Mesendoderm (in vitro differentiated cells): ENCODE measurements at places on chromosomes 6 and 20.

DNA sequence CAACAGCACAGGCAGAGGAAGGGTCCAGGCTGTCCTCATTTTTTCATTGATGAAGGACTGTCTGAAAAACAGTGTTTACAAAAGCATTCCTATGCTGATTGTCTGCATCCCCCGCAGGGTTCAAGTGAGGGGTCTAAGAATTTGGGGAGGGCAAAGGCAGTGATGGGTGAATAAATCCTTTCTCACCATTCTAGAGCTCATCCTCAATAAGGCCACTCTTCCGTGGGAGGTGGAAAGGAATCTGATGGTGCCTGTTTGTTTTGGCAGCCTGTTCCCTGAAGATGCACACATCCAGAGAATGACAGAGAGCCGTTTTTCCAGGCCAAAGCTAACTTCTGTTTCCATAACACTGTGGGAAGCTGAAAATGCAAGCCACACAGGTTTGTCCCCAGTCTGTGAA is 164.5 kb downstream of the MOXD1 start:
- H3K4me3 ChIP-seq: no peak overlapping the region
- no peaks in the 10 kb centered on the region for H3K4me1 ChIP-seq
- peak; percentile 87 for DNase-seq
- peak overlapping the region; percentile 55 for H3K27ac ChIP-seq
- H3K36me3 ChIP-seq: no peaks in the 10 kb centered on the region

- no peak for DNase-seq
- H3K27ac ChIP-seq: no peak overlapping the region
- no peak overlapping the region for H3K4me3 ChIP-seq
- peaks cover 10% of the 10 kb centered on the region for H3K4me1 ChIP-seq
- H3K36me3 ChIP-seq: no peaks in the 10 kb centered on the region
Measured at GRCh38 chr6:41175084-41175483, 12.2 kb upstream of the TREM2 start.

GRCh38 chr6:53048431-53049195 is 16.6 kb upstream of the FBXO9 start:
- no peaks in the 10 kb centered on the region for H3K27me3 ChIP-seq
- no peak overlapping the region for H3K4me3 ChIP-seq
- no peak for DNase-seq
- H3K27ac ChIP-seq: no peak overlapping the region
- H3K36me3 ChIP-seq: no peaks in the 10 kb centered on the region

DNA sequence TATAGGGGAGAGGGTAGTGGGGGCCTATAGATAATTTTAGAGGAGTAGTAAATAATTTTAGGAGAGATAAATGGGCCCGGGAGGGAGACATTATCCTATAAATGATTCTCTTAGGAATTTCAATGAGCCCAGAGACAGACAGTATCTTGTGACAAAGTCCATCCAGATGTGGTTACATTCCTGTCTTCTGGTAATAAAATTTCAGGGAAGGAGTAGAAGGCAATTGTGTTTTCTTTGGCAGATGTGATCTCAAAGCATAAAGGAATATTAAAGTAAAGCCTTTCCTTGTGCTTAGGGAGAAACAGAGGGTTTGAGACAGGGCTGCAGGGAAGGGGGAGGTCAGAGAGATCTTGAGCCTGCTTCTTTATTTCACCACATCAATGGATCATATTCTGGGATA is 979.8 kb upstream of the GJE1 start:
- no peaks in the 10 kb centered on the region for H3K27me3 ChIP-seq
- H3K4me3 ChIP-seq: no peak overlapping the region
- H3K4me1 ChIP-seq: no peaks in the 10 kb centered on the region
- no peak for DNase-seq
- H3K27ac ChIP-seq: no peak overlapping the region

DNA sequence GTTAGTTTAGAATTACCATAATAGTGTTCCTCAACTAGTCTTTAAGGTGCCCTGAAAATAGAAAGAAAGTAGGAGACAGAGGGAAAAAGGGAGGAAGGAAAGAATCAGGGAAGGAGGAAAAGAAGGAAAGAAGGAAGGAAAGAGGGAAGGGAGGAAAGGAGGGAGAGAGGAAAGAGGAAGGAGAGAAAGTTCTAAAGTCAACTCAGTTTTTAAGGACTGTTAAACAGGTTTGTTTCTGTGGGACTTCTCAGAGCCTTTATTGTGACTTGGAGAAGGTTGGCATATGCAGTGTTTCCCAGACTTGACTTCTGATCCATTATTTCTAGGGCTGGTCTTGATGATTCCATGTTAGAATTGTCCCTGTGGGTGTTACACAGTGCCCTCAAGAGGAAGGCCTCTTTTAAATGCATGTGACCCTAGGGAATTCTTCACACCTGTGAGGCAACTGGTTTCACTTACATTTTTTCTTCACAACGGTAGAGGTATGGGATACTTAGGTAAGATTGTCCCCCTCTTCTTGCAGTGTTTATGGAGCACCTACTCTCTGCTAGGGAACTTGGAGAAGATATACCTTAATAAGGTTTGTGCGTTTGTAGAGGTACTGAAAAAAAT is 132.7 kb upstream of the GMDS start:
- H3K4me1 ChIP-seq: no peaks in the 10 kb centered on the region
- DNase-seq: peak; percentile 61
- no peak overlapping the region for H3K27ac ChIP-seq

DNA sequence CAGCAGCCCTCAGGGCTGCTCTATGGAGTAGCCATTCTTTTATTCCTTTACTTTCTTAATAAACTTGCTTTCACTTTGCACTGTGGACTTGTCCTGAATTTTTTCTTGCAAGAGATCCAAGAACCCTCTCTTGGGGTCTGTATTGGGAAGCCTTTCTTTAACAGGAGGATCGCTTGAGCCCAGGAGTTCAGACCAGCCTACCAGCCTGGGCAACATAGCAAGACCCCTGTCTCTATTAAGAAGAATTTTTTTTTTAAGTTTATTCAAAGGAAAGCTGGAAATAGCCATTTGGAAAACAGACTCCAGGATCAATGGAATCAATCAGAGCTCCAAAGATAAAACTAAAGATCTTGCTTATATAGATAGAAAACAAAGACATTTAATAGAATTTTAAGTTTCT is 29.1 kb downstream of the OR2B2 start:
- H3K36me3 ChIP-seq: no peaks in the 10 kb centered on the region
- H3K27ac ChIP-seq: no peak overlapping the region
- DNase-seq: no peak
- H3K27me3 ChIP-seq: no peaks in the 10 kb centered on the region
- no peak overlapping the region for H3K4me3 ChIP-seq

DNA sequence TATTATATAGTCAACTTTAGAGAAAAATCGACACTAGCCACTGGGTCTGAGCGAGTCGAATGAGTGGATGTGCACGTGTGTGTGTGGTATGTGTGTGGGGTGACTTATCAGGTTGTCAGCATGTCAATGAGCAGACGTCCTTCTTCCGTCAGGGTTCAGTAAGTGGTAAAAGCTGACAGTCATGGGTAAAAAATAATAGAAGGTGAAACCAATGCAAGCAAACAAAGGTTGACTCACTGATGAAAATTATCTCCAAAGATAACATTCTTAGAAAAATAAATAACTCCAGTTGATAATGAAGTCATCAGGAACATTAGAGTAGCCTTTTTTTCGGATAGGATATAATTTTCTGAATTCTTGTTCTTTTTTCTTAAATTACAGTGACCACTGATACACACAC is 243.8 kb upstream of the FOXQ1 start:
- H3K4me1 ChIP-seq: no peaks in the 10 kb centered on the region
- H3K36me3 ChIP-seq: no peaks in the 10 kb centered on the region
- no peak overlapping the region for H3K4me3 ChIP-seq
- no peak for DNase-seq

DNA sequence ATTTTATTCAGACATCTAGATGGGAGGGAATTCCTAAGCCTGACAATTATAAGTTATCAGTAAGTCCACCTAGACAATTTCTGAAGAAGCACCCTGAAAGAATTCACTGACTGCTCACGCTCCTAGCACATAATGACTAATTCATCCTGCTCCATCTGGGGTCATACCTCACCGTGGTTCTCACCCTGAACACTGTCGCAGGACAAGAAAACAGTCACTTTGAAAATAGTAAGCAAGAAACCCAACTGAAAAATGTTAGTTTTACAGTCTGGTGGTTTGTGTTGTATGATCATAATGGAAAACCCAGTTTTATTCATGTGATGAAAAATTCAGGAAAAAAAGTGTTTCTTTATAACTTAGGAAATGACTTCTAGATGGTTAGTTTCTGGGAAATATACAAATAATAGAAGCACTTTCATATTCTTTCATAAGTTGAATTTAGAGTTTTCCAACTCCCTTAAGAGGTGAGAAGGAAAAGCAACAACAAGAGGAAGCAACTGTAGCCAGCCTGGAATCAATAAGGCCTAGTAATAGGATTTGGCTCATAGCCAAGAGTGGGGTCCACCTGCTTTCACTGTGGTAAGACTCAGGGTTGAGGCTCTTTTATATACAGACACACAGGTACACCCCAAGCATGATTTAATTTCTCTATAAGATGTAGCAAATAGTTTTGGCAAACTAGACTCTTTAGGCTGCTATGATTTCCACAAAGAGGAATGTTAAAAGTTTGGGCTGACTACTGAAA is 94.1 kb downstream of the HIVEP2 start:
- no peaks in the 10 kb centered on the region for H3K27me3 ChIP-seq
- H3K36me3 ChIP-seq: no peaks in the 10 kb centered on the region
- H3K4me3 ChIP-seq: no peak overlapping the region
- DNase-seq: no peak

GRCh38 chr6:128275681-128276080 is 244.7 kb downstream of the PTPRK start:
- H3K4me3 ChIP-seq: no peak overlapping the region
- no peaks in the 10 kb centered on the region for H3K27me3 ChIP-seq

- no peaks in the 10 kb centered on the region for H3K27me3 ChIP-seq
- no peaks in the 10 kb centered on the region for H3K4me1 ChIP-seq
- DNase-seq: peak; percentile 89
- no peak overlapping the region for H3K4me3 ChIP-seq
Measured at GRCh38 chr6:109526905-109527628, 44.0 kb upstream of the ZBTB24 start.

DNA sequence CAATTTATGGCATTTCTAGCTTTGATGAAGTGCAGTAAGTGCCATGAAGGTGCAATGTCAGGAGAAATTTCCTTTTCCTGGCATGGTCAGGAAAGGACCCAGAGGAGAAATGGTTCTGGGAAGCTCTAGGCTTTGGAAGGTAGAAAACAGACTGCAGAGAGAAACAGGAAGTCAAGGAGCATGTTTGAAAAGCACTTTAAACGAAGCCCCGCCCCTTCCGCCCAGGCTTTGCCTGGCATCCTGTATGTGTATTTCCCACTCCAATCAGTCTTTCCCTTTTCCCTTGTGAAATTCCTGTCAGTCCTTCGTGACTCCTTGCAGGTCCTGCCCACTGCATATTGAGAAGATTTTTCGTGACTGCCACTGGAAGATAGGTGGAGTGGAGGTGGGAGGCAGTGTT is 320.9 kb upstream of the SASH1 start:
- H3K36me3 ChIP-seq: no peaks in the 10 kb centered on the region
- DNase-seq: peak; percentile 38
- no peak overlapping the region for H3K4me3 ChIP-seq
- H3K4me1 ChIP-seq: no peaks in the 10 kb centered on the region

DNA sequence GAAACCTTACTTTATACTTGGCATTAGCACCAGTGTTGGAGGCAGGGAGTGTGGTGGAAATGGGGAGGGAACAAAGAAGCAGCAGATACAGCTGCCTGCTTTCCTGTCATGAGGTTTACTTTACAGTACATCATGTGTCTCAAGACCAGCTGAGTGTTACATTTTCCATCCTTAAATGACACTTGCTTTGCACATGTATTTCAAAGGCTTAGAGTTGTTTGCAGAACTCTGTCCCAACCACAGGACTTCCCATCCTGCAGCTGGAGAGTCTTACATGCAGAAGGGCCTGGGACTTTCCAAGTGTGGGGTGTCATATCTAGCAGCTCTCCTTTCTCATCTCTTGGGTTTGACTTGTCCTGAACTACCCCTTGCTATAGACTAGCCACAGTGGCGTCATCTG is 395.9 kb downstream of the DHX35 start:
- H3K4me3 ChIP-seq: no peak overlapping the region
- H3K27ac ChIP-seq: no peak overlapping the region
- no peaks in the 10 kb centered on the region for H3K4me1 ChIP-seq
- no peak for DNase-seq
- H3K36me3 ChIP-seq: no peaks in the 10 kb centered on the region

- DNase-seq: no peak
- no peak overlapping the region for H3K27ac ChIP-seq
- no peaks in the 10 kb centered on the region for H3K27me3 ChIP-seq
Measured at GRCh38 chr20:9491324-9491723, 23.1 kb upstream of the LAMP5 start.

- no peaks in the 10 kb centered on the region for H3K27me3 ChIP-seq
- no peaks in the 10 kb centered on the region for H3K36me3 ChIP-seq
- peaks cover 2% of the 10 kb centered on the region for H3K4me1 ChIP-seq
- peak; percentile 49 for DNase-seq
- no peak overlapping the region for H3K4me3 ChIP-seq
- no peak overlapping the region for H3K27ac ChIP-seq
Measured at GRCh38 chr20:59985864-59986263, 27.6 kb downstream of the CDH26 start.

- H3K27me3 ChIP-seq: no peaks in the 10 kb centered on the region
- no peak for DNase-seq
- no peak overlapping the region for H3K4me3 ChIP-seq
- no peaks in the 10 kb centered on the region for H3K4me1 ChIP-seq
Measured at GRCh38 chr6:142856624-142857232, 88.2 kb downstream of the HIVEP2 start.

DNA sequence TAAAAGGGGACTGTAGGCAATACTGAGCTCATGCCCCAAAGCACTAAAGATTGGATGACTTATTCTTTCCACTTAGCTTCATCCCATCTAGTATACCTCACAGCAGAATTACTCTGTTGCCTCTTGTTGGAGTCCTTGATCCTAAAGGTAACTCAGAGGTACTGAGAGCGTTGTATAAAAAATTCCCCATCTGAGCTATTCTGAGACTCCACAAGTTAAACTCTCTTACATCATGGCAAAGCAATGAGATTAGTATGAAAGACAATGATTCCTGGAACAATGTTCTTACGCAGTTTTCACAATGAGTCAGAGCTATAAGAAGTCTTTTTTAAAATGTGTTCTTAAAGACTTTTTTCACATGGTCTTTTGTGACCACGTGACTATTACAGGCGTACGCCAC is 370.1 kb downstream of the ADGRB3 start:
- no peak overlapping the region for H3K27ac ChIP-seq
- no peaks in the 10 kb centered on the region for H3K4me1 ChIP-seq
- H3K4me3 ChIP-seq: no peak overlapping the region
- H3K36me3 ChIP-seq: no peaks in the 10 kb centered on the region
- H3K27me3 ChIP-seq: no peaks in the 10 kb centered on the region
- DNase-seq: no peak
